Brain (organoid and tissue), 16 donors: ENCODE measurements at places on chromosomes 12 and 14.

DNA sequence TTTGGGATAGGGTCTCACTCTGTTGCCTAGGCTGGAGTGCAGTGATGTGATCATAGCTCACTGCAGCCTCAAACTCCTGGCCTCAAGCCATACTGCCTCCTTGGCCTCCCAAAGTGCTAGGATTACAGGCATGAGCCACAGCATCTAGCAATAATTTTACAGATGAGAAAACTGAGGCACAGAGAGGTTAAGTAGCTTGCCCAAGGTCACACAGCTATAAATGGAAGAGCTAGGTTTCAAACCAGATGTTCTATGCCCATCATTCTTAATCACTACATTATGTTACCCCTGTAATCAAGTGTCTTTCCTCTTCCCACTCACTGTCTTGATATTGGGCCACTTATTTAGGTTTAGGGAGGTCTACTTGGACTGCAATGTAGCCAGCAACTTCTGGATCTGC is 3.6 kb downstream of the SLC17A8 start:
- no peak for DNase-seq

DNA sequence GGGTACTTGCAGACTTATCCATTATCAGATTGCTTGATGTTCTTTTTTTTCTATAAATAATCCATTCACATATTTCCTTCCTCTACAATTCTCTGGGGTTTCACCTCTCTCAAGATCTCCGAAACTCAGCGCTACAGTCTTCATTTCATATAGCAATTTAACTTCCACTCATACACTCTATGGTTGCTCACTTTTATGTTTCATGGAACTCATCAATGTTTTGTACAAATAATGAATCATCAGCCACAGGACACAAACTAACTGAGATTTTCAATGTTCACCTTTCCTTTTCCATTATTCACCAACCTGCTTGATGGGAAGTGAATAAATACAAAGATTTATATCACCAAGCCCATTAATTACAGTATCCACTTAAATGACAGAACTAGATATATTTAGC is 534.7 kb downstream of the LRFN5 start:
- DNase-seq = no peak

GRCh38 chr12:9669534-9669933 is at the start of gene CLEC2D:
Gene CLEC2D (plus strand): TSS chr12:9669713. CDS start chr12:9669735, 22 bp downstream.
- DNase-seq = no peak

DNA sequence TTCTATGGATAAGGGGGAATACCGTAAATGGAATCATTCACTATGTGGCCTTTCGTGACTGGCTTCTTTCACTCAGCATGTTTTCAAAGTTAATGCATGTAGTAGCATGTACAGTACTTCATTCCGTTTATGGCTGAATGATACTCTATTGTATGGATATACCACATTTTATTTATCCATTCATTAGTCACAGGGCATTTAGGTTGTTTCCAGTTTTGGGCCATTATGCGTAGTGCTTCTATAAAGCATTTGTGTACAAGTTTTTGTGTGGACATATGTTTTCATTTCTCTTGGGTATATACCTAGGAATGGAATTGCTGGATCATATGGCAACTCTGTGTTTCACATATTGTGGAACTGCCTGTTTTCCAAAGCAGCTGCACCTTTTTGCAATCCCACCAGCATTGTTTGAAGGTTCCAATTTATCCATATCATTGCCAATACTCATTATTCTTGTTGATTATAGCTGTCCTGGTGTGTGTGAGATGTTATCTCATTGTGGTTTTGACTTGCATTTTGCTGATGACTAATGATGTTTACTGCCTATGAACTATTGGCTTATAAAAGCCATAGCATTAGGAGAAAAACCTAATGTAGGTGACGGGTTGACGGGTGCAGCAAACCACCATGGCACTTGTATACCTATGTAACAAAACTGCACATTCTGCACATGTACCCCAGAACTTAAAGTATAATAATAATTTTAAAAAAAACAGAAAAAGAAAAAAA is 45.5 kb downstream of the ATF7IP start:
- no peak for DNase-seq

GRCh38 chr14:56195704-56196103 is 77.5 kb downstream of the PELI2 start:
- DNase-seq = no peak

DNA sequence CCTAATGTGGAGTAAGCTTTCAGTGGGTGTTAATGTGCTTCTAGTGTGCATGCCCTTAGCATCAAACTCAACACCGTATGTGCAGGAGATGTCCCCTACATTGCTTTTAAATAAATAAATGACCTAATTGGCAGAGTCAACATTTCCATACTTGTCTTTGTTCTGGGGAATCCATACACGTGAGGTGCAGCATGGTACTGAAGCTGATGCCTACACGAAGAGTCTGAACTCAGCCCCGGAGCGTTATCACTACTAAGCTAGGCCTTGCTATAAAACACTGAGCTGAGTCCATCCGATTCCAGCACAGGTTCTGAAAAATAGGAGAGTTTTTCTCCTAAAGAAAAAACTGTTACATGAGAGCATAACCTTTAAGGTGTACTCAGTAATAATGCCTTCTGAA is 125.0 kb upstream of the DYRK2 start:
- no peak for DNase-seq

- no peak for DNase-seq
These were observed 21.7 kb downstream of the BORCS5 start for GRCh38 chr12:12378616-12379015.
